ELF-1 (cell line): ENCODE measurements at places on chromosomes 11 and 22.

DNA sequence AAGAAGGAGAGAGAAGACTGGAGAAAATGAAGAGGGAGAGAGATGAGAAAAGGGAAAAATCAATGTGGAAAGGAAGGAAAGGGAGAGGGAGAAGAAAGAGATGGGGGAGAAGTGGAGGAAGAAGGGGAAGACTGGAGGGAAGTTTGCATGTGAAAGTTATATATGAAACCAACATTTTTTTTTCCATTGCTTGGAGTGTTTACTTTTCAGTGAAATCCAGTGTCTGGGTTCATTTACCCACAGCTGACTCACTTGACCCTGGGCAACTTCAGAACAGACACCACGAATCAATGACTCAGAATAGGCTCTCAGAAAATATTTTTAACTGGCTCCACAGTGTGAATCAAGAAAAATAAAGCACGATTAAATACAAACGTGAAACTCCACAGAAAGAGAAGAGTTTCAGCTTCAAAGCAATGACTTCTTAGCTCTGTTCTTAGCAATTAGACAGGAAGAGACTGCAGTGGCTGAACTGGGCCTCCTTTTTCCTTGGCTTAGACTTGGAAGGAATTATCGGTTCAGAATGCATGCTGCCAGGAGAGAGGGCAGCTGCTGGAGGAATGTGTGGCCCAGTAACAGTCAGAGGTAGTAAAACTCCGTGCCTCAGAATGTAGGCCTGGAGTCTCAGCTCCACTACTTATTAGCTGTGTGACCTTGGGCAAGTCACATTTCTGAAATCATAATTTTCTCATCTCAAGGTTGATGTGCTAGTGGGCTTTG is 237.5 kb downstream of the MIAT start:
- DNase-seq = no peak

DNA sequence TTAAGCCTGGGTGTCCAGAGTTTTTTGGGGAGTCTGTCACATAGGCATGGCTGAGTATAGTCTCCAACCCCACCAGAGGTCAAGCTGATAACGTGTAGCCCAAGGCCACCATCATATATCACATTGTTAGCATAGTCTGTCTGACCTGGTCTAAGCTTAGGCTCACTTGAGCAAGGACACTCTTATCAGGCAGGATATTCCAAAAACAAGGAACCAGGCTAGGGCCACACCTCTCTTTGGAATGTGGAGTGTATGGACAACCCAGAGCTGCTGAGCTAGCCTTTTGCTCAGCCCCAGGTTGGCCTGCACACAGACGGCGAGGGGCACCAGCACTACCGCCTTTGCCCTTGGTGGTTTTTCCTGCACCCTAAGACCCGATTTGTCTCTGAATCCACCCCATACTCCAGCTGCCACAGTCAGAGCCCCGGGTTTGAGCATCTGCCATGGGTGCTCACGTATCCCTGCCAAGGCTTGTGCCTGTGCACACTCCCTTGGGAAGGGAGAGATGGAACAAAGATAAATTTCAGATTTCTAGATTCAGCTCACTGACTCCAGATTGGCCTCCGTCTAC is 7.2 kb downstream of the SNAP29 start:
- DNase-seq = peak; percentile 76

DNA sequence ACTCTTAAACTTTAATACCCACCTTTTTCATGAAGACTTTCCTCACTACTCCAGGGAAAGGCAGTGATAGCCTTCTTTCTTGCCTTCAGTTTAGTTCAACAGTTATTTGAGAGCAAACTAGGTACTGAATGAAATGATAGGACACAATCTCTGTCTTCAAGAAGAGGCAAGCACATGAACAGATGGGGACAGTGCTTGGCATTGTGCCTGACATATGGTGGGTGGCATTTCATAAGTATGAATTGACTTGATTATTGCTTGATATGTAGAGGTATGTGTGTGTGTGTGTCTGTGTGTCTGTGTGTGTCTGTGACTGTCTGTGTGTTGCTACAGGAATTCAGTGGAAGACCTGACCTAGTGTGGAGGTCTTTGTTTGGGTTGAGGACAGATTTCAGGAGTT is 504.1 kb downstream of the NELL1 start:
- DNase-seq = no peak

DNA sequence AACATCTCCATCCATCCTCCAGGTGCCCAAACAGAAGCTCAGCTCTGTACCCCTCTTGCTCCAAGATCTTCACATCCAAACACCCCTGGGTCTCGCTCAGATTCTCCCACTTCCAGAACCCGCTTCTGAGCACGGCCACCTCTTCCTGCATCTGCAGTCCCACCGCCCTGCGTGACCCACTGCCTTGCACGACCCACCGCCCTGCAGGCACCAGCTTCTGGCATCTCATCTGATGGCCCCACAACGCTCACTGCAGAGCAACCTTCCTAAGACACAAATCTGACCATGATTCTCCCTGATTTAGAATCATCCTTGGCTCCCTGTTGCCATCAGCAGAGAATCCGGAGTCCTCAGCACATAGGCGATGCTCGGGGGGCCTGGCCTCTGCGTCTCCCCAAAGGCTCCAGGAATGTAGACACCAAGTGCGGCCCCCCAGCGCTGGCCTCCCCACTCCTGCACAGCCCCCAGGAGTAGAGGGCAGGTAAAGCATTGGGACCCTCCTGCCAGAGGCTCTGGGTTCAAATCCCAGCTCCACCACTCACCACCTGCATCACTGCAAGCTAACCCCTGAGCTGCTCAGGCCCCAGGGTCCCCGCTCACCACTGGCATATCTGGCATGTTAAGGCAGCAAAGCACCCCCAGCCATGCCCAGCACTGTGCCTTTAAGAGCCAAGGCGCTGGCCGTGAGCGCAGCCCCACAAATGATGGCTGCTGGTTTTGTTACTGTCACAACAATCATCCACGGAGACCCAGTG is 459.3 kb downstream of the BRD1 start:
- DNase-seq = no peak

DNA sequence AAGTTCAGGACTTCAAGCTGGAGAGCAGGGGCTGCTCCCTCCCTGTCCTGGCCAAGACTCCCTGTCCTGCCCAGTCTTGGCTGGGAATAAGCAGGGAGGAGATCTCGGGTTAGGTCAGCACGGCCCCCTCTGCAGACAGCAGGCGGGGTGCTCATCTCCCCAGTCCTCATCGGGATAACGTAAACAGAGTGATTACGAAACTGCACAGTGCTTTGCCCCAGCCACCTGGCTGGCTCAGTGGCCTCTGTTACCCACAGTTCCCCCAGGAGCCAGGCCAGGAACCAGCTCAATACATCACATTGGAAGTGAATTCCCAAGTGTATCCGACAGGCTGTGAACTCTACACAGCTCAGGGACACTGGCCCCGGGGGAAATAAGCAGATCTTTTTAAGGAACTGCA is 42.7 kb upstream of the KCNJ11 start:
- no peak for DNase-seq

GRCh38 chr11:36703055-36703404 is 105.0 kb upstream of the RAG2 start:
- no peak for DNase-seq

DNA sequence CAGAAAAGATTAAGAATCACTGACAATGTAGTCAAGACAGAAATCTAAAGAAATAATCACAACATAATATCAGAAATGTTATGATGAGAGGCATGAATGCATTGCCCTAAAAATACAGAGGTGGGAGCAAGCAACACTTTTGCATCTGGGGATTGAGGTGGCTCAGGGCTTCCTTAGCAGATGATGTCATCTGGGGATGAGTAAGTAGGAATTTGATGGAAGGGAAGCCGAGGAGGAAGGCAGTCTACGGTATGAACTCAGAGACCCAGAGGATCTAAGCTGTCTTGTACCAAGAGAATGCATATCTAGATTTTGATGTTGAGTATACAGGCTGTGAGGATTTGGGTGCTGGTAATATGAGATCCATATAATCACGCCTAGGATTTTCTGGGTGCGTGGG is 193.0 kb upstream of the SNX19 start:
- DNase-seq = no peak

GRCh38 chr11:60887556-60887955 is 18.8 kb downstream of the PRPF19 start:
- DNase-seq = peak; percentile 58

DNA sequence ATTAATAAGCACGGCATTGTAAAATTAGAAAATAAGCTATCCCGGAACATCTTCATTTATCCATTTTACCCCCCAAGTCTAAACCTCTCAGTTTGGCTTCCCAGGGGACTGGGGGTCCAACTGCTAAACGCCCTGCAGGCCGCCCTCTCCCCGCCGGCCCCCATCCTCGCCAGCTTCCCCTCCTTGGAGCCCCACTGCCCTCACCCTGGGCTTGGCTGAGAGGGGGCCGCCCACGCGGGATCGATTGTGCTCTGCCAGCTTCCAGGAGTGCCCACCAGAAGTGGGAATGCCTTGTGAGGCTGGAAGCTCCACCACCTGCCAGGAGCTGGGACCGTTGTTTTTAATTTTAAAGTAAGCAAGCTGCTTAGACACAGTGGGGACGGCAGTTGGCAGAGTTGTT is 353.5 kb downstream of the TBC1D22A start:
- no peak for DNase-seq

DNA sequence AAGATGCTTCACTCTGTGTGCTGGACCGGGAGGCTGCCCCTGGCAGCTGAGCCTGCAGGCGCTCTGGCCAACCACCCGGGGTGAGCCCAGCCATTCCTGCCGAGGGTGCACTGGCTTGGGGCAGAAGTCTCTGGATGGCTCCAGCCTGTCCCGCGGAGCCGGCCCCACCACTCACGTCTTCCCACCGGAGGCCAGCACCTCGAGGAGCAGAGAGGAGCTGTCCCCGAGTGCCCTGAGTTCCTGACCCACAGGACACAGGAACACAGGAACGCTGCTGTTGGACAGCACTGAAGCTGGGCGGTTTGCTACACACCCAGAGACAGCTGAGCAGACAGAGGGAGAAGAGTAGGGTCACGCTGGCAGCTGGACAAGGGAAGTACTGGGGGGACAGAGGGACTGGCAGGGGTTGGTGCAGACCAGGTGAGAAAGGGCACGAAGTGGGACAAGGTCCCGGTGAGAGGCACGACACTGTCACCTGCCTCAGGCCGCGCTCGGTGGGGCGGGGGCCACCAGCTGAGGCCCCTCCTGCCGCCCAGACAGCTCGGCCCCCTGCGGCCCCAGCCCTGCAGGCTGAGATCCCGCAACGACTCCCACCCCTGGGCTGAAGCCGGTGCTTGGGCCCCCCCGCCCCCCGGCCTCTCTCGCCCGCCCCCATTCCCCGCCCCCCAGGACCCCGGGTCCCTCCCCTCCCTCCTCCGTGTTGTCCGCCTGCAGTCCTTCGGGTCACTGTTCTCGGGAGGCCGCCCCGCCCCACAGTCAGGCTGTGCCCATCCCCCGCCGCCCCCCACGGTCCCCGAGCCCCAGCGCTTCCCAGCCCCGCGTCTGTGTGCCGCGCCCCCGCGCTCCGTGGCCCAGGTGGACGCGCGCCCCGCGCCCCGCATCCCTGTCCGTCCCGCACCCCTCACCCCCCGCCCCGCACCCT is 624 bp upstream of the B4GALNT4 start:
- DNase-seq = peak; percentile 68

DNA sequence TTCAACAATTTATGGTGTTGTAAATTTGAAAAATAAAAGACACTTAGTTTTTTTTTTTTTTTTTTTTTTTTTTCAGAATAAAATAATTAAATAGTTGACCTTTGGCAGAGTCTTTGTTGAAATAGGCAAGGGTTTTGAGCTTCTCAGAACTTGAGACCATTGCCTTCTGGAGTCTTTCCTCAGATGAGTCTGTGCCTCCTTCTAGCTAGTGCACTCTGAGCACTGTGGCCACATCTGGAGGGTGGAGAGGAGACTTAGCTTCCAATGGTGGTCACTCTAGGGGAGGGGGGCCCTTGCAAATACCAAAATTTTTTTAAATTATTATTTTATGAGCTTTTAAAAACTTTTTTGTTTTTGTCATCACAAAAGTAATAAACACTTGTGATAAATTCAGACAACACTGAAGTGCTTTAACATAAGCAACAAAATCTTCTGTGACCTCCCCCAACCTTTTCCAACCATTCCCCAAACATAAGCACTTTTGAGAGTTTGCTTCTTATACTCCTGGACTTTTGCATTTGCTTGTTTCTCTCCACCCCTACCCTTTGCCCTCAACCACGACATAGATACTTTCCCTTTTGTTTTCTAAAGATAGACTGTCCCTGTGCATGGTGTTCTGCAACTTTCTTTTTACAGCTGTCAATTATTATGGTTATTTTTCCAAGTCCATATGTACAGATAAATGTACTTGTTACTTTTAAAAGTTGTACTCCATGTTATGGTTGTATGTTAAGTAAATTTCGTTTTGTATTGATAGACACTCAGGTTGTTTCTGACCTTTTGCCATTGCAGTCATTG is 41.1 kb downstream of the BMAL1 start:
- no peak for DNase-seq

GRCh38 chr11:32426819-32427615 is 8.3 kb downstream of the WT1 start:
- DNase-seq = peak; percentile 6
